HFFc6 (cell line): ENCODE measurements at places on chromosomes 6 and 20. TPM values are rescaled to one million over a fixed set of nuclear protein-coding genes. Genes with fewer than 3 reads are reported as not detected.

DNA sequence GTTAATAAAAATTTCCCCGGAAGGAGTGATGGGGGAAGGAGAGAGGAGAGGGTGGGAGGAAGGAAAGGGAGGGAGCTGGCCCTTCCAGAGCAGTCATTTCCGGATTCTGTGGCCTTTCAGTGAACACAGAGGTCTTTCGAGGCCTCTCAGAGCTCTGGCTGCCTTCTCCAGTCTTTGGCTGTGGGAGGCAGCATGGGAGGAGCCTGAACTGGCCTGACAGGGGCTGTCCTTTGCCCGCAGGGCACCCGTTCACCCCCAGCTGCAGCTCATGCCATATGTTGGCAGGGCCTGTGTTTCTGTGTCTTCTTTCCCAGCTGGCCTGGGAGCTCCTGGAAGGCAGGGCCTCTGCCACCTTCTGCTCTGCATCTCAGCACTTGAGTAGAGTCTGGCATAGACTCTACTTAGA, 95.5 kb downstream of the PPP1R14C start:
- DNase-seq = no peak

Gene HLA-DQB1
- total RNA-seq = not detected in 2 replicates

- DNase-seq = no peak
These were observed 13.2 kb upstream of the C20orf204 start for GRCh38 chr20:64022671-64023360.

DNA sequence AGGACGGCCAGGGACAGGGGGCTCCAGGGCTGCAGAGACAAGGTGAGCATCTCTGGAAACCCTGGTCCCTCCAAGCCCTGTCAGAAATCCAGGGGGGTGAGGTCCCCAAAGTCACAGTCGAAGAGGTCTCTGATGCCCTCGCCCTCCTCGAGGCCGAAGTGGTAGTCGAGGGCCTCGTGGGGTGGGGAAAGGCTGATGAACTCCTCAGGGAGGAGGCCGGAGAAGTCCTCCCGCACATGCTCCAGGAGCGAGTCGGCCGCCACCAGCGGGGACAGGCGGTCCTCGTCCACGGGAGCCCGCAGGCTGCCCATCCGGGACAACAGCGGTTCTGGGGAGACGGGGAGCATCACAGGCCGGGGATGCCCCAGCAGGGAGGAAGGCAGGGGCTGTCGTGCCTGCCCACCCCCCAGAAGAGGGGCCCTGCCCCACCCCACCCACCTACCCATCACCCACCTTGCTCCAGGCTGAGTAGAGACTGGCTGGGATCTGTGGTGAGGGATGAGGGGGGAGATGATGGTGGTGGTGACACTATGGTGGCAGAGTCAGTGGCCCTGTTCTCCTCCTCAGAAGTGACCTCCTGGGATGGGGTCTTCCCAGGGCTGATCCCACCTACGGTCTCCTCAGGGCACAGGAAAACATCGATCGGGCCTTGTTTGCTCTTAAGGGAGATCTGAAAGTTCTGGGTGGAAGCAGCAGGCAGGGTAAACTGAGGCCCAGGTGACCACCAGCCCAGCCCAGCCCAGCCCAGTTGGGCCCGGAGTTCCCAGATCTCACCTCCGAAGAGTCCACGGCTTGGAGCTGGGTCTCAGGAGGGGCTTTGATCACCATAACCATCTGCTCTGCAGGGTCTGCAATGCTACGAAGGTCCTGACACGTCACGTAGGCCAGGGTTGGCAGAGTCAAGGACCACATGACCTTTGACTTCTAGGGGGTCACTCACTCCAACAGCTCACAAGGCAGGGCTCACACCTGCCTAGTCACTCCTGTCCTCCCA, 2.7 kb upstream of the NECAB3 start:
- DNase-seq = no peak

DNA sequence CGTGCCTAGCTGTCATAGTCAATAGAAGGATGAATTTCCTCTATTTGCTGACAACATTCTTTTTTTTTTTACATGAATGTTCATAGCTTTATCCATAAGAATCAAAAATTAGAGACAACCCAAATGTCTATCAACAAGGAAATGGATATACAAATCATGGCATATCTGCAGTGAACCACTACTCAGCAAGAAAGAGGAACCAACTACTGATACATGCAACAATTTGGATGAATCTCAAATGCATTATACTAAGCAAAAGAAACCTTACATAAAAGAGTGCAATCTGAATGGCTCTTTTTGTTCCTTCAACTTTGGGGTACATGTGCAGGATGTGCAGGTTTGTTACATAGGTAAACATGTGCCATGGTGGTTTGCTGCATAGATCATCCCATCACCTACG, 17.7 kb upstream of the MCM9 start:
- no peak for DNase-seq

- DNase-seq = peak; percentile 36
These were observed 19.3 kb upstream of the WFDC2 start for GRCh38 chr20:45450097-45450818.

Gene ELOVL2
- total RNA-seq = 0.05 TPM in 1 of 3 replicates, not detected in the others
